ENCODE measurements at places on chromosomes 16 and 17.

GRCh38 chr16:2205967-2206313, 686 bp downstream of the MLST8 start:
- no peak for DNase-seq

DNA sequence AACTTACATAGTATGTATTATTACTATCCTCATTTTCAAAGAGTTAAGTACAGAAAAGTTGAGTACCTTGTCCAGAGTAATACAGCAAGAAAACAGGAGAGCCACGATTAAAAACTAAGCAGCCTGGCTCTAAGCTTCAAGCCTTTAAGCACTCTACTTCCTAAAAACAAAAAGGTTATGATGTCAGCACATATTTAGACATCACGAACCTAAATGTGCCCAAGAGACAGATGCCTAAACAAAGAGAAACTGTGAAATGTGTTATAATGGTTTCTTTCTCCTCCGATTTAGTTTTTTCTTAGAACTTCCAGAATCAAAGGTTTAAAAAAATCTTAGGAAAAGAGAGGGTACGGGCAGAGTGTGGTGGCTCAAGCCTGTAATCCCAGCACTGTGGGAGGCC, 151.0 kb downstream of the VPS53 start:
- DNase-seq = no peak

DNA sequence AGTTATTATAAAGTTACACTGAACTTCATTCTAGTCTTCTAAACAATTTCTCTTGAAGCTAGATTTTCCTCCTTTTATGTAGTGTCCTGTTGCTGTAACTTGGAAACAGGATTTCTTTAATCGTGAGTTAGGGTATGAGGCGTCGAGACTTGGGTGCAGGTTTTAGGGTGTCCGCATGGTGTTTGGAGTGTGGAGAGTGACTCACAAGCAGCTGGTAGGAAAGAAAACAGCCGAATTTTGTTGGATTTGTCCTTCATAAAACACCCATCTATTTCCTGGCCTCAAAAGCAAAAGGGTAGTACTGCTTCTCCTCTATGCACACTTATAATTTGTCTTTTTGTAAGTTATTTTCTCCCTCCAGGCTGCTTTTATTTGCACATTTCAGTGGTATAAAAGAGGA, 1.6 kb downstream of the RPTOR start:
- no peak for DNase-seq

DNA sequence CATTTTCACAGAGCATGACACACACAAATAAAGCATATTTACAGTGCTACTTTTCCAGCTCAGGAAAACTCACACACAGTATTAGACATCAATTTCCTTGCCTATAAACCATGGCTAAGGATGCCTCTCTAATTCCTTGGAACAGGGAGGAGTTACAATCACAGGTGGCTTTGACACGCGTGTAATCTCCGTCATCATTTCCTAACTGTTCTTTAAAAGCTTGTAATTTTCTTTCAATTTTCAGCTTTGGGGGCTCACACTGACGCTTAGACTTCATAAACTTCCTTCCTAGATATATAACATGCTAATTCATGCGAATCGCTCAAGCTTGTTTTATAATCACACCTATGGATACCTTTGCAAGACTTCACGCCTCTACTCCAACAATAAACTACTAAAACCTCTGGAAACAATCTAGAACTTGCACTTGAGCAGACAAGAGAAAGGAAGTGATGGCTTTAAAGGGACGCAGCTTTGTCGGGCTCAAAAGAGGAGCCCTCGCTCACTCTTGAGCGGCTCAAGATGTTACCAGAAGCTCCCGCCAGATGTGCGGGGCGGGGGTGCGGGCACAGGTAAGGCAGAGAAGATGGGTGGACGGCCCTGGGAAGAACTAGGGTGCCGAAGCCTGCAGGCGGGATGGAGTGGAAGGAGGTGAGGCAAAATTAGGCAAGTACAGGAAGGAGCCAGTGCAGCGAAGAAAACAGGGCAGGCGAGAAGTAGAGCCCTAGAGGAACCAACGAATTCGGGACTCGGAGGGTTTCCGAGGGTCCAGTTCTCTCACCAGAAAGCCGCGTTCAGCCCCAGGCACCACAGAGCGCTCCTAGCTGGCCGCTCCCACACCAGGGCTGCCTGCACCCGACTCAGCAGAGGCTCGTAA, 631 bp downstream of the RETREG3 start:
- DNase-seq = no peak

- no peak for DNase-seq
These were observed 273.2 kb downstream of the RBFOX1 start for GRCh38 chr16:7605812-7606211.

DNA sequence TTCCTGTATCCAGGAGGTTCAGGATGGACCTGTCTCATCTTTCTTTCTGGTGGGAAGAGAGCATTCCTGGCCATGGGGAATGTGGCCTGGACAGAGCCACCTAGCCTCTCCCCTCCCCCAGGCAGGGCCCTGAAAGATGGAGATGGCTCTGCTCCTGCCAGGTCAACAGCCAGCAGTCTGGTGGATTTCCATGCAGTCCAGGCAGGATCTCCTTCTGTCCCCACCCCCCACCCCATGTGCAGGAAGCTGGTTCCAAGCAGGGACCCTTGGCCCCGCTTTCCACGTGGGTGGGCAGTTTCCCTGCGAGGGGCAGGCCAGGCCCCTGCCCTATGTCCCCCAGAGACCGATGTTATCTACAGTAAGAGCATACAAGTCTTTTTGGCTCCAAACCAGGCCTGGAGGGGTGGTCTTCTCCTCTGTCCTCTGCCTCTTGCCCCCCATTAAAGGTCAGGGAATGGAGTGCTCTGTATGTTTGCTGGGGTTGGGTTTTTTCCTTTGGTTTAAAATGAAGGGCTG, 240.5 kb downstream of the SEC14L1 start:
- DNase-seq = no peak

DNA sequence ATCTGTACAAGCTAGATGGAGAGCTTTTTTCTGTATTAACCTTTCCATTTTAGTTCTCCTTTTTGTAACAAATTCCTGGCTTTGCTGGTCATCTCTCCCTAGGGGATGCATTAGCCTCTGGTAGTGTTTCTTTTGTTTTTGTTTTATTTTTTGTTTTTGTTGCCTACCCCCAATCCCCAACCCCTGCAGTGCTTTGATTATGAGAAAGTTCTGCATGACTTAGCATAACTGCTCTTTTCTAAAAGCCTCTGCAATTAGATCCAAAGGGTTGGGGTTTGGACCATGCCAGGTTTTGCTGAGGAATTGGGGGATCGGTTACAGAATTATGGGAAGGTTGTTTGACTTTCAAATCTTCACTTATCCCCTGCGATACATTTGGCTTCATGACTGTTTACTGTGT, 98.2 kb downstream of the ADAMTS18 start:
- DNase-seq = no peak

GRCh38 chr17:77503916-77504651, 363.3 kb downstream of the SEC14L1 start:
- DNase-seq = no peak

DNA sequence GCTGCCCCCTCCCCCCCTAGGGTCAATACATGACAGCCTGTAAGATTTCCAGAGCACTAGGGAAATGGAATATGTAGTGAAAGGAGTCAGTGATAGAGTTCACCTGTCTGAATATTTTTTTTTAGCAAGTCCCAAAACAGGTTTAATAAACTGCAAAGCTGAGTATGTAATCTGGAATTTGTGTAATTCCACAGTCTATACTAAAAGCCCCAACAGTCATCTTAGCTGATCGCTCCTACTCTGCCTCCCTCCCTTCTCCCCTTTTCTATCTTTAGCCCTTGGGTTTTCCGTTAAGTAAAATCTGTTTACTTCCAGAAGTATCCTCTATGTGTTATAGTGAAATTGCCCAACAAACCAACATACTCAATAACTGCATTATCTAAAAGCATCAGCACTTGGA, 3.5 kb downstream of the CDH13 start:
- no peak for DNase-seq

GRCh38 chr16:70649300-70649699, 2.9 kb downstream of the IL34 start:
- DNase-seq = no peak

DNA sequence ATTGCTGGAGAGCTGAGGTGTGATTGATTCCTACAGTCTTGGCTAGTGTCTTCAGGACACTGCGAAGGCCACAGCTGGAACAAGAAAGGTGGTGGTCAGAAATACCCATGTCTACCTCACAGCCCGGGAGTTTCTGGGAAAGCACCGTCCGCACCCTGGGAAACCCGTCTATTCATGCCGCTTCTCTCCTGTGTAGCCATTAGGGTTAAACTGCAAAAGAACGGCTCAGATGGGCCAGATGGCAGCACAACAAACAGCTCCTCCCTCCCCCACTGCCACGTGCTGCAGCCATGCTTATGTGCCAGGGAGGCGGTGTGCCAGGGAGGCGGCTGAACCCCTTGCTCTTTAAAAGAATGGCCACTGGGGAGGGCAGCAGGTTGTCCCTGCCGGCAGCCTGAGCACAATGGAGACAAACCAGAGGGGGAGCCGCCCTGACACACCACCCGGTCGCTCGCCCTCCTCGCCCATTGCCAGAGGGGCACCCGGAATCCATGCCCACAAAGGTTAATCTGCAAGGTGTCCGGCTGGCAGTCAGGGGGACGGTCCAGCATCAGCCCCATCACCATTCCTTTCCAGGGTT, 65.2 kb downstream of the CYTH1 start:
- no peak for DNase-seq

- DNase-seq = no peak
These were observed 549.6 kb upstream of the KIF2B start for GRCh38 chr17:53273126-53273525.

DNA sequence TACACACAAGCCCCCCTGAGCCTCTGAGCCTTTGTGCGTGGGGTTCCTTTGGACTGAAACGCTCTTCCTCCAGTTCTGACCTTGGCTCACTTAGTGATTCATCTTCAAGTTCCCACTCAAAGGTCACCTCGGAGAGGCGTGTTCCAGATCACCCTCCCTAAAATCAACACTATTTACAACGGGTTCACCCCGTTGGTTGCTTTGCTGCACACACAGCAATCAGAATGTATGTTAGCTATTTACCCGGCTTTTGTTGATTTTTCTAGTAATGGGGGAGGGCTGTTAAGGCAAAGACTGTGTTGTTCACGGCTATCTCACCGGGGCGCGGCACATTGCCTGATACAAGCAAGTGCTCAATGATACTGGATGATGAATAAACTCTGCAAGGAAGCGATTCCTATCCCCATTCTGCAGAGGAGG, 977 bp downstream of the NAGPA start:
- no peak for DNase-seq

DNA sequence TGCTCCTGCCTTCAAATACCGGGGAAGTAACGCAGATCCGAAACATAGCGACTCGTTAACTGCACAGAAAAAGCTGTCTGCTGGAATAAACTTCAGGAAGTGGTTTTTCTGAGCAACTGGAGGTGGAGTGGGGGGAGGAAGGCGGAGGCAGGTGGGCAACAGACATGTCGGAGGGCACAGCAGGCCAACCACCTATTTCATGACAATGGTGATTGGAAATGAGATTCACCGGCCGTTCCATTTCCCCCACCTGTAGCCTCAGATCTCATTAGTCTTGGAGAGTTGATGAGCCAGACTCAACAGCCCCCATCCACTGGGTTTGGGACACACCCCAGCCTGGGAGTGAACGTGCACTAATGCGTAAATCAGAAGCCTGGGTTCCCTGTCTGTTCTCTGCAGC, 7.7 kb upstream of the PECAM1 start:
- DNase-seq = no peak

- no peak for DNase-seq
These were observed 2.5 kb upstream of the AKAP10 start for GRCh38 chr17:19979917-19980770.

GRCh38 chr17:78488867-78489634, 88.1 kb downstream of the DNAH17 start:
- no peak for DNase-seq

- DNase-seq = no peak
These were observed 89.3 kb downstream of the SMG6 start for GRCh38 chr17:2214047-2214928.

DNA sequence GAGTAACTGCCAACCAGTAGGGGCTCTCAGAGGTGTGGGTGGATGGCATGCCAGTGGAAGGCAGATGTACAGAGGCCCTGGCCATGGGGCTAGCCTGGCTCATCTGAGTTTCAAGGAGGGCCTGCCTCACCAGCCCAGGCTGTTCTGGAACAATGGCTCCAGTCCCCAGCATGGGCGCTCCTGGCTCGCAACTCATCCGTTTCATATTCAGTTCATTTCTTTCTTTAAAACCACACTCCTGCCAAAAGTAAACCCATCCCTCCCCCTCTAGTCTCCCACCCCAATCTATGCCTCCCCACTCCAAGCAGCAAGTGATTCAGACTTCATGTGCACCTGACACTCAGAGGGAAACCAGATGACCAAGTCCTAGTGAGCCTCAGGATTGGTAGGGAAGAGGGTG, 2.4 kb downstream of the CCL13 start:
- DNase-seq = no peak

- no peak for DNase-seq
These were observed 2.2 kb downstream of the PRSS53 start for GRCh38 chr16:31086629-31086906.

DNA sequence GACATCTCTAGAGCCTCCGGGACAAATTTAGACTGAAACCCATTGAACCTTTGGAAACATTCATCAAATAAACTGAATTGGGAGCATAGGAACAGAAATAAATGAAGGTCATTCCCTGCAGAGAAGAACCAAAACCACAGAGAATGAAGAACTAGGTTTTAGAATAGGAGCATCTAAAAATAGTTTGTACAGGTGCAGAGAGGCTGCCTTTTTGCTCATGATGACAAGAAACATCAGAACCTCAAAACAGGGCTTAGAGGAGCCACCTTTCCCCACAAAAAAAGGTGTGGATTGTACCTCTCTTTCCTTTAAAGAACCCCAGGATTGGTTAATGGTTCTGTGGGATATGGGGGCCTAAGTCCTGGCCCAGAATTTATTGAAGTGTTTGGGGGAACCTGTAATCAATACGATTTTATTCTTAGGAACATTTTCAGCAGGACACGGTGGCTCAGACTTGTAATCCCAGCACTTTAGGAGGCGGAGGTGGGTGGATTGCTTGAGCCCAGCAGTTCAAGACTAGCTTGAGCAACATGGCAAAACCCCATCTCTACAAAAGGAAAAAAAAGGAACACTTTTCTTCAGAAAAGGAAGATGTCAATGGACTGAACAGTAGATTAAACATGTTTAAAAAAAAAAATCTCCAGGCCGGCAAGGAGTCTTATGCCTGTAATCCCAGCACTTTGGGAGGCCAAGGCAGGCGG, 37.7 kb upstream of the SLC47A1 start:
- DNase-seq = no peak
